ENCODE measurements at places on chromosomes 5 and 9.

GRCh38 chr9:129685220-129685932 lies 19.9 kb downstream of the PRRX2 start:
- no peak for DNase-seq

DNA sequence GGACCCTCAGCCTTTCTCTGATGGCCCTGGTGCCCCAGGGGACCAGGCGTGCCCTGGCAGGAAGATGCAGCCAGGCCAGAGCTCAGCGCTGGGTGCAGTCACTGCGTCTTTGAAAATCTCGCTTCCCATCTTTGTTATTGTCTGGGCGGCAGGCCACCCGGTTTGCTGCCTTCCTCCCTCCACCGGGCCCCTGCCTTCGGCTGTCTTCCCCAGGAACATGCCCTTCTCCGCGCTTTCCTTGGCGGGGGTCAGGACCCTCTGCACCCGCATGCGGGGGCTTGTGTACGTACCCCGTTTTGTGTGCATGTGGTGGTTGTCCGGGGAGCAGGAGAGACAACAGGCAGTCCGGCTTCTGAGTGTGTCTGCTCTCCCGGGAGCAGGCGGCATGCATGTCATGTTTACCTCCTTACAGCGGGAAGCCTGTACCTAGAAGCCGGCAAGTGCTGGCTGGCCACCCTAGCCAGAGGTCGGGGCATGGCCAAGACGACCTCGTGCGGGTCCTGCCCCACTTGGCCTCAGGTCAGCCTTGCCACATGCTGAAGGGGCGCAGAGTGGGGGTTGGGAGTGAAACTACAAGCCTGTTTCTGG lies 49.5 kb downstream of the DAB2IP start:
- DNase-seq = no peak

DNA sequence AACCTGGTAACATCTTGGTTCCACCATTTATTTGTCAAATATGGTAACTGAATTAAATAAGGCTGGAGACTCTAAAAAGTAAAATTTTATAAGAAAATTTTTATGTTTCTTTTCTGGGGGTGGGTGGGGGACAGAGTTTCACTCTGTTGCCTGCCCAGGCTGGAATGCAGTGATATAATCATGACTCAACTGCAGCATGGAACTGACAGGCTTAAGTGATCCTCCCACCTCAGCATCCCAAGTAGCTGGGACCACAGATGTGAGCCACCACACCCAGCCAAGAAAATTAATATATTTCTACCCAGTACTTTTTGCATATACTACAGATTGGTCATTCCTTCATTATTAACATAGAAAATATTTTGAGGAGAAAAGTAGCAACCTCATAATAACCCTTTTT lies 216.9 kb downstream of the DEPDC1B start:
- DNase-seq = no peak

- peak; percentile 4 for DNase-seq
These were observed 99.2 kb upstream of the IQGAP2 start for GRCh38 chr5:76303921-76304320.

GRCh38 chr9:2307480-2307879 lies 292.3 kb downstream of the SMARCA2 start:
- no peak for DNase-seq

GRCh38 chr9:4620881-4621555 lies 41.1 kb upstream of the PLPP6 start:
- DNase-seq = no peak

DNA sequence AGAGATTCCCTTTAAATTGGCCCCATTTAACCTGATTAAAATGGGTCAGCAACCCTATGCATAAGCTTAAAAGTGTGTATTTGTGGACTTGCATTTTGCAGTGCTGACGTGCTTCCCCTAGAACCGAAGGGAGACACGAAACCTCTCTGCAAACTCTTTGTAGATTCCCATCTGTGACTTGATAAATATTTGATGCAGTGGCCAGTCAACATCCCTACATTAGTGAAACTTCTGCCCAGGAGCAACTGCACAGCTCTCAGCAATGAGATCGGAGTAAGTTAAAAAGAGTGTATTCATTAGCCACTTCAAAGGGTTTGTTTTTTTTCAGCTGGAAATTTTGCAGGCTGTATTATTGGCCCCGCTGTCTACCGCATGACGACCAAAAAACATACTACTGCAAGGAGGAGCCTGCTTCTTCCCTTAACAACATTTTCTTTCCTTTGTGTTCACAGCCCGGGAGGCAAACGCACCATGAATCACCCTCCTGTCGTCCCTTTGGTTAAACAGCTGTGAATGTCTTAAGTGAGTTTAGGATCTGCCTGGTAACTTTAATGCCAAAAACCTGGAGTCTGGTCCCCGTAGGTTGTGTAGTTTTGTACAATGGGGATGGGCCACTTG lies 38.0 kb upstream of the TCERG1 start:
- DNase-seq = no peak

GRCh38 chr5:38821679-38822078 lies 24.1 kb upstream of the OSMR start:
- no peak for DNase-seq

DNA sequence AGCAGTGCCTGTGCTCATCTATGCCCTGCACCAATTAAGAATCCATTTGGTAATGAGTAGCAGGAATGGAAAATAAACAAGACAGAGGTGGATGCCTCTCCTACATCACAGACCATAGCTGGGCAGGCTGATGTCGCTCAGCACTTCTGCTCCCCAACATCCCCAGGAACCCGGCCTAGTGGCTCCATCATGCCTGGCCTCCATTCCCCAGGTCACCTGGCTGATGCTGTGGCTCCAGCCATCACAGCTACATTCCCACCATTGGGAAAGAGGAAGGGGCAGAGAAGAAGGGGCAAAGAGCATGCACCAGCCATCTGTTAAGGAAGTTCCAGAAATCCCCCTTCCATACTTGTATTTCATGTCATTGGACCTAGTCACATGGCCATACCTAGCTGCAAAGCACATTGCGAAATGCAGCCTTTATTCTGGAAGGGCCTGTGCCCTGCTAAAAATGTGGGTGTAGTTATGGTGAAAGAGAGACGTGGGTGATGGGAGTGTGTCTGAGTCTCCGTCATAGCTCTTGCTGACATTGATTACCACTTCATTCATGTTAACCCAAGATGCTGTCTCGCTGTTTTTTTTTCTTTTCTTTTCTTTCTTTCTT lies 86.1 kb upstream of the ADAMTS2 start:
- DNase-seq = no peak

DNA sequence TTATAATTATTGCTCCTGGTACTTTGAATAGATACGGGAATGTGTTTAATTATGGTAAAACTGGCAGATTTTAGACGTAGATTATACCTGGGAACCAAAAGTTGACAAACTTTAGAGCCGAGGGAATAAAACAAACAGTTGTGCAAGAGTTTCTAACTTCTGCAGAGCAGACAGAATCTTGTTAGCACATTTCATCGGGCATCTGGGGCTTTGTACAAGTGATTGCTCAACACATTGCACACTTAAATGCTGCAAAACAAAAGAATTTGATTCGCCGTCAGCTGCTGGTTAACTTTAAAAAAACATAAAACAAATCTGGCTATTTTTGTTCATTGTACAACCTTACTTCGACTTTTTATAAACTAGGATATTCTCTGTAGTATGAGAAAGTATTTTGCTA lies 398.1 kb downstream of the MAN2A1 start:
- no peak for DNase-seq

GRCh38 chr9:110788871-110789270 lies 120.3 kb downstream of the MUSK start:
- no peak for DNase-seq

GRCh38 chr9:85243977-85244376 lies 497.8 kb downstream of the AGTPBP1 start:
- no peak for DNase-seq

DNA sequence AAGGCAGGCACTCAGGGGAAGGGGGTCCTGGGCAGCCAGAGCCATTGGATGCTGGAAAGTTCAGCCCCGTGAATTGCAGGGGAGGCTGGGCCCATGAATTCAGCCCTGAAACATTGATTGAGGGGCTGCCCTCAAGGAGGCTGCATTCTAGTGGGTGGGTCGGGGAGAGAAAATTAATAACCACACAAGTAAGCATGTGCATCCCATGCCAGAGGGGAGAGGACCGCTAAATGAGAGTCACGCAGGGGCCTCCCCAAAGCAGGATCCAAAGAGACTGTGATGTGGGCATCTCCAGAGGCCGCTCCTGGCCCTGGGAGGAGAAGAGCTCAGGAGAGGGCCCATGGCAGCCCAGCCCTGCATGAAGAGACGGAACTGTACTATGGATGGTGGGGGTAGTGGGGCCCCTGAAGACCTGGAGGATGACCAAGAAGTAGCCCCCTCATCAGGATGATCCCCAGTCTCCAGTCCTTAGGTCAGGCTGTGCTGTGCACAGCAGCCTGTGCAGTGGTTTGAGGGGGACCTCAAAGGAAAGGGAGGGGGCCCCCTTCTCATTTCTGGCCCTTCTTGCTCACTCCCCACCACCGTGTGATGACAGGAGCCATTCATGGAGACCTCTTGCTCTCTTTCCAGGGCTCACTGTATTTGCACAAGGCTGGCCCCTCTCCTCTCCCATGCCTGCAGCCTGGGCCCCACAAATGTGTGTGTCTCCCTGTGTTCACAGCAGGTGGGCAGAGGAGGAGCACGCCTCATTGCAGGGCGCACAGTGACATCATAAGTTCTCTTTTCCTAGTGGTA lies 233.6 kb upstream of the IRX1 start:
- DNase-seq = no peak

DNA sequence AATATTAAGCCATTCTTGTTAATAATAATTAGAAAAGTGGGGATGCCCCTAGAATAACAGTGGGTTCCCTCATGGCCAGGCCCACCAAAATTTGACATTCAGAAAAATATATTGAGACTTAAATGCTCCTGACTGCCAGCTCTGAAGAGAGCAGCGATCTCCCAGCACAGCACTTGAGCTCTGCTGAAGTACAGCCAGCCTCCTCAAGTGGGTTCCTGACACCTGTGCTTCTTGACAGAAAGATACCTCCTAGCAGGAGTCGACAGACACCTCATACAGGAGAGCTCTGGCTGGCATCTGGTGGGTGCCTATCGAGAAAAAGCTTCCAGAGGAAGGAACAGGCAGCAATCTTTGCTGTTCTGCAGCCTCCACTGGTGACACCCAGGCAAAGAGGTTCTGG lies 261.5 kb downstream of the DTWD2 start:
- DNase-seq = no peak

DNA sequence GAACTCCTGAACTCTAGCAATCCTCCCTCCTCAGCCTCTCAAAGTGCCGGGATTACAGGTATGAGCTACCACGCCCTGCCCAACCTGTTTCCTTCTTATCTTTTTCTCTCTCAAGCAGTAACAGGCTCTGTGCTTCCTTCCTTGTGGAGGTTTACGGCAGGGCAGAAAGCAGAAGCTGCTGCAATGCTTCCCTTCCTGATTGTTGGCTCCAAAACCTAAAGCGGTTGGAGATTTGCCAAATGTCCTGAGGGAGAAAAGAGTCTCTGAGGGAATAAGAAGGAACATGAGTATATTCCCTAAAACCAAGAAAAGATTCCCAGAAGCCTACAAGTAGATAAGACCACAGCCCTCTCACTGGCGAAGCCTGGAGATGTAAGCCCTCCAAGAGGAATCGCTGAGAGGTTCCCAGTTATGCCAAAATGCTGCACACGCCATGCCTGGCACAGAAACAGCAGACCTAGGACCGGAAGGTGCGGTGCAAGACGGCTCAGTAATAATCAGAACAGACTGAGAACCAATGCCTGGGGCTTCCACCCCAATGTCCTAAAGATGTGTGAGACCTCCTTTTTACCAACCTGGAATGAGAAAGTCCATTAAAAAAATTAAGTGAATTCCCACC lies 73.2 kb downstream of the APTX start:
- no peak for DNase-seq

GRCh38 chr9:131279196-131279862 lies 3.0 kb upstream of the FAM78A start:
- DNase-seq = no peak

DNA sequence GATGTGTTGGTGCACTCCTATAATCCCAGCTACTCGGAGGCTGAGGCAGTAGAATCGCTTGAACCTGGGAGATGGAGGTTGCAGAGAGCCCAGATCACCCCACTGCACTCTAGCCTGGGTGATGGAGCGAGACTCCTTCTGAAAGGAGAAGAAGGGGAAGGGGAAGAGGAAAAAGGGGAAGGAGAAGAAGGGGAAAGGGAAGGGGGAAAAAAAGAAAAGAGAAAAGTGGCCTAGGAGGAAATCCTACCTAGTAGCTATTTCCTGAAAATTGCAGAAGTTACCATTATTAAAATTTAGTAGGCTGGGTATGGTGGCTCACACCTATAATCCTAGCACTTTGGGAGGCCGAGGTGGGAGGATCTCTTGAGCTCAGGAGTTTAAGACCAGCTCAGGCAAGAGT lies 67.4 kb downstream of the ARRDC3 start:
- no peak for DNase-seq

GRCh38 chr5:7348168-7348854 lies 47.6 kb upstream of the ADCY2 start:
- no peak for DNase-seq

- DNase-seq = no peak
These were observed 11.8 kb downstream of the ACSL6 start for GRCh38 chr5:131999441-132000240.

DNA sequence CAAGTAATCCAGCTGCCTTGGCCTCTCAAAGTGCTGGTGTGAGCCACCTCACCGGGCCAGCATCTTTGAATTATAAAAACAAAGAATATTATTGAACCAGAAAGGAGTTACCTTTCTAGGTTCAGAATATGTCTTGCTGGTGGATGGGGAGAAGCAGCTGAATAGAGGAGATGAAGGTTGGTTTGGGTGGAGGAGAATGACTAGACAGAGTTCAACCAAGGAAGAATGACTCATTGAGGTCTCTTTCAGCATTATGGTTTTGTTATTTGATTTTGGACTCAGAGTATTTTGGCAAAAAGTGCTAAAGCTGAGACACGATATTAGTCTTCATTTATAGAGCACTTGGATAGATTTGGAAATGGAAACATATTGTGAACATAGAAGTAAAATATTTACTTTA lies 75.2 kb upstream of the MPDZ start:
- DNase-seq = no peak

- no peak for DNase-seq
These were observed 514.8 kb downstream of the PSAT1 start for GRCh38 chr9:78811622-78812276.

- DNase-seq = no peak
These were observed 200.4 kb downstream of the FBXL7 start for GRCh38 chr5:15700373-15700772.

- DNase-seq = no peak
These were observed 1.5 kb upstream of the HMGCR start for GRCh38 chr5:75335486-75335885.

GRCh38 chr5:55894135-55894534 lies 43.0 kb downstream of the IL31RA start:
- DNase-seq = no peak

DNA sequence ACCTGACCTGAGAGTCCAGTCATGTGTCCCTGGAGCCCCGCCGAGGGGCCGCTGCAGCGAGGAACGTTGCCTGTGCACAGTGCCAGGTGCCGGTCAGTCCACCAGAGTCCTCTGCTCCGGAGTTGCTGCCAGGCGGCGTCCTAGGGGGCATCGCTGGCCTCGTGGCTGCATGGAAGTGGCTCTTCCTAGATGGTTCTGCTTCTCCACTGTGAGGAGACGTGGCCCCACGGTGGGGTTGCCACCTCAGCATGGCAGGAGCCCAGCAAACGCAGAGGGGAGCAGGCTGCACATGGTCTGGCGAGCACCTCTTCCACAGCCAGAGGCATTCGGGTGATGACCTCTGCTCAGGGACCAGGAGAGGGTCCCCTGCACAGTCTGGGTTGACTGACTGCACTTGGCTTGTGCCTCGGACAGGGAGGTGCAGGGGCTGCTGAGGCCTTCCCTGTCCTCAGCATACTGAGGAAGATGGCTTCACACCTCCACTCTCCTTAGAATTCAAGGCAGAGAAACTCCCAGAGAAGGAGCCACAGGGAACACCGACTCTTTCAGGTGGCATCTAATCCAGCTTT lies 25.9 kb upstream of the POMT1 start:
- DNase-seq = no peak

Measured in stimulated activated CD8-positive, alpha-beta memory T cell treated with anti-CD3 and anti-CD28 coated beads, Interleukin-4, amount 100 ng/mL, for 4 hours (primary cell).